Keratinocyte (primary cell): ENCODE measurements at places on chromosomes 1 and 21. TPM values are rescaled to one million over a fixed set of nuclear protein-coding genes. Genes with fewer than 3 reads are reported as not detected.

Gene BEND5
- 0.06 TPM in 1 of 3 replicates, not detected in the others for polyA plus RNA-seq

DNA sequence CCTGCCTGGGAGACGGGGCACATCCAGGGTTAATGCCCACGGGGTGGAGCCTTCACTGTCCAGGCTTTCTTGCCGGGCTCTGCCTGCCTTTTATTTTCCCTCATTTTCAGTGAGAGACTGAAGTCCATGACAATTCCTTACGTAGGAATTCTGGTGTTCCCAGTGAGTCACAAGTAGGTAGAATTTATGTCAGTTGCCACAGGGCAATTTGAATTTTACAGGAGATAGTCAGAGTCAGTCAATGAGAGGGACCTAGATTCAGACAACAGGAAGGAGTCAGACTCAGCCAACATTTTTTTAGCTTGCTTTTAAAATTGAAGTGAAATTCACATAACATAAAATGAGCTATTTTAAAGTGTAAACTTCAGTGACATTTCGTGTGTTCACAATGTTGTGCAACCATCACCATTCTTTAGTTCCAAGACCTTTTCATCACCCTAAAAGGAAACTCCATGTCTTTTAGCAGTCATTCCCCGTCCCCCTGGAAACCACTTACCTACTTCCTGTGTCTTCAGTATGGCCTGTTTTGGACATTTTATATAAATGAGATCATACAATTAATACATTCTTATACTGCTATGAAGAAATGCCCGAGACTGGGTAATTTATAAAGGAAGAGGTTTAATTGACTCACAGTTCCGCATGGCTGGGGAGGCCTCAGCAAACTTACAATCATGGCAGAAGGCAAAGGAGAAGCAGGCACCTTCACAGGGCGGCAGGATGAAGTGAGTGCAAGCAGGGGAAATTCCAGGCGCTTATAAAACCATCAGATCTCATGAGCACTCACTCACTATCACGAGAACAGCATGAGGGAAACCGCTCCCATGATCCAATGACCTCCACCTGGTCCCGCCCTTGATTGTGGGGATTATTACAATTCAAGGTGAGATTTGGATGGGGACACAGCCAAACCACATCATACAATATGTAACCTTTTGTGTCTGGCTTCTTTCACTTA is 14.6 kb downstream of the AJAP1 start:
- peaks cover 4% of the 10 kb centered on the region for H3K36me3 ChIP-seq
- H3K27me3 ChIP-seq, result no peaks in the 10 kb centered on the region
- peak; percentile 61 for DNase-seq
- peak overlapping the region; percentile 74 for H3K27ac ChIP-seq

DNA sequence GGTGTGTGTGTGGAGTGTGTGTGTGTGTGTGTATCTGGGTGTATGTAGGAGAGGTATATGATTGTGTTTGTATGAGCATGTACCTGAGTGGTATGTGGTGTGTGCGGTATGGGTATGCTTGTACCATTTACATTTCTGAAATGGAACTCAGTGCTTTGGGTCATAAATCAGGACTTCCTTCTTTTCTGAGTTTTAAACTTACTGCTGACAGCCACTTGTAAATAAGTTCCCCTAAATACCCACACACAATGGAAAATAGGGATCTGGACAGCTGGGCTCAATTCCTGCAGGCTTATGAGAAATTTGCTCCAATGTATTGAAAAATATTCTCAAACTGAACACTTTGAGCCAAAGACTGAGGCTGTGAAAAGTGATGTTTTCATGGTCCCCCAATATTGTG is 293.6 kb downstream of the HLX start:
- H3K27ac ChIP-seq, result no peak overlapping the region
- no peaks in the 10 kb centered on the region for H3K4me1 ChIP-seq
- H3K4me3 ChIP-seq, result no peak overlapping the region
- H3K36me3 ChIP-seq, result no peaks in the 10 kb centered on the region
- H3K27me3 ChIP-seq, result no peaks in the 10 kb centered on the region

Gene HAO2
- not detected in 3 replicates for polyA plus RNA-seq

Gene LCE1C
- polyA plus RNA-seq, result 1.8 TPM in 3 replicates

DNA sequence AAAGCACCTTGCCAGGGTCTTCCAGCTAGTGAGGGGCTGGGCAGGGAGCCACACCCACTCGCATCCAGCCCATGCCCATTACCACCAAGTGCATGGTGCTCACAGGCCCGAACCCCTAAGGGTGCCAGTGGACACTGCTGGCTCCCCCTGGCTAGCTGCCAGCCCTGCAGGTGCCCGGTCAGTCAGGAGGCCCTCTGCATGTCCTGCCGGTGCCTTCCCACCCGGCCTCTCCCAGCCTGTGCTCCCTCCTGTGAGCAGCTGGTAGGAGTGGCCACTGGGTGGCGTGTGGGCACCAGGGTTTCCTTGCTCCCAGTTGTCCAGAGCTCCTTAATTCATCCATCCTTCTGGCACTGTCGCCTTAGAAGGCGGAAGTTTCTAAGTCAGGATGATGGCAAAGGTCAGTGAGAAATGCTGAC is 33.4 kb downstream of the QSOX1 start:
- H3K36me3 ChIP-seq, result peaks cover 41% of the 10 kb centered on the region
- no peak overlapping the region for H3K27ac ChIP-seq
- DNase-seq, result no peak
- H3K4me1 ChIP-seq, result no peaks in the 10 kb centered on the region
- no peak overlapping the region for H3K4me3 ChIP-seq

Gene FMN2
- polyA plus RNA-seq, result not detected in 3 replicates

- peaks cover 48% of the 10 kb centered on the region for H3K4me1 ChIP-seq
- DNase-seq, result no peak
- H3K4me3 ChIP-seq, result no peak overlapping the region
These were observed 1.7 kb upstream of the NADK start for GRCh38 chr1:1779691-1780597.

DNA sequence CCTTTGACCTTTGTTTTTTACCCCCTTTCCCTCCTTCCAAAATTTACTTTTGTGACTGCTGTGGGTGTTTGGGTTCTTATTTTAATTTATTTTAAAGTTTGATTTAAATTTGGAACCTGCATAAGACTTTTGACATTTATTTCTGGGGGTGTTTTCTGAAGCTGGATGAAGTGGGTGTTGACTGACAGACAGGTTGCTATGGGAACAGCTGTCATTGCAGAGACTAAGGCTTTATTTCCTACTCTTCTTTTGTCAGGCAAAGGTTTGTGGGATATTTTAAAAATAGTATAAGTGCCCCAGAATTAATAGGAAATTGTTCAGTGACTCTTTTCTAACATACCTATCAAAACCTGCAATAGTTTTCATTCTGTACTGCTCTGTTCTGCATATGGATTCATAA is 290.8 kb upstream of the ESRRG start:
- H3K4me3 ChIP-seq, result no peak overlapping the region
- no peaks in the 10 kb centered on the region for H3K27me3 ChIP-seq
- DNase-seq, result no peak
- H3K36me3 ChIP-seq, result no peaks in the 10 kb centered on the region
- no peak overlapping the region for H3K27ac ChIP-seq

GRCh38 chr1:47764461-47765046 is 232.6 kb downstream of the TRABD2B start:
- peaks cover 7% of the 10 kb centered on the region for H3K27me3 ChIP-seq
- H3K4me1 ChIP-seq, result peaks cover 15% of the 10 kb centered on the region
- no peak for DNase-seq
- no peaks in the 10 kb centered on the region for H3K36me3 ChIP-seq
- H3K27ac ChIP-seq, result no peak overlapping the region
- H3K4me3 ChIP-seq, result no peak overlapping the region

DNA sequence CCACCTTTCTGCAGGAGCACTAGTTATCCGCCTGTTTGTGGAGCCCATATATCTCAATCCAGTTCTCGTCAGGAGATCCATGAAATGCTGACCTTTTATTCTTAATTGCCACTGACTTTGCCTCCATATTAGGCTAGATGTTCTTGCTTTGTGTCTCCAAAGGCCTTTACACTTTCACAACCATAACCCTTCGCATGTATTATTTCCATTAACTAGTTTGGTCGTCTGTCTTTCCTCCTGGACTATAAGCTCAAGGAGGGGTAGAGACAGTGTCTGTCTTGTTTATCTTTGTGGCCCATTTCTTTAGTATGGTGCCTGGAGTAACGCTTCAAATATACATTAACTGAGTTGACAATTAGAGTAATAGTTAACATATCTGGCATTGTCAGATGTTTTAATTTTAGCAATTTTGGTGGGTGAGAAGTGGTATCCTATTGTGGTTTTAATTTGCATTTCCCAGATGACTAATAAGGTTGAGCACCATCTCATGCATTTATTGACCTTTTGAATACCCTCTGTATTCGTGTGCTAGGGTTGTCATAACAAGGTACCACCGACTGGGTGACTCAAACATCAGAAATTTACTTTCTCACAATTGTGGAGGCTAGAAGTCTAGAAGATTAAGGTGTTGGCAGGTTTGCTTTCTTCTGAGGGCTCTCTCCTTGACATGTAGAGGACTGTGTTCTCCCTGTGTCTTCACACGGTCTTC is 21.7 kb upstream of the IL12RB2 start:
- H3K27me3 ChIP-seq, result no peaks in the 10 kb centered on the region
- no peaks in the 10 kb centered on the region for H3K4me1 ChIP-seq
- DNase-seq, result no peak
- H3K36me3 ChIP-seq, result no peaks in the 10 kb centered on the region

Gene PRAMEF15
- polyA plus RNA-seq, result not detected in 3 replicates

GRCh38 chr1:149927056-149927562 is 494 bp downstream of the SF3B4 start:
- no peak for DNase-seq
- peak overlapping the region; percentile 95 for H3K27ac ChIP-seq
- peaks cover 32% of the 10 kb centered on the region for H3K4me1 ChIP-seq

- H3K36me3 ChIP-seq, result peaks cover 6% of the 10 kb centered on the region
- no peak overlapping the region for H3K4me3 ChIP-seq
- DNase-seq, result no peak
- peaks cover 38% of the 10 kb centered on the region for H3K4me1 ChIP-seq
These were observed 163.3 kb downstream of the DHRS3 start for GRCh38 chr1:12454406-12455391.

- no peak for DNase-seq
- no peaks in the 10 kb centered on the region for H3K4me1 ChIP-seq
- H3K4me3 ChIP-seq, result no peak overlapping the region
- no peaks in the 10 kb centered on the region for H3K27me3 ChIP-seq
These were observed 136.7 kb upstream of the SYT6 start for GRCh38 chr1:114290341-114290740.

DNA sequence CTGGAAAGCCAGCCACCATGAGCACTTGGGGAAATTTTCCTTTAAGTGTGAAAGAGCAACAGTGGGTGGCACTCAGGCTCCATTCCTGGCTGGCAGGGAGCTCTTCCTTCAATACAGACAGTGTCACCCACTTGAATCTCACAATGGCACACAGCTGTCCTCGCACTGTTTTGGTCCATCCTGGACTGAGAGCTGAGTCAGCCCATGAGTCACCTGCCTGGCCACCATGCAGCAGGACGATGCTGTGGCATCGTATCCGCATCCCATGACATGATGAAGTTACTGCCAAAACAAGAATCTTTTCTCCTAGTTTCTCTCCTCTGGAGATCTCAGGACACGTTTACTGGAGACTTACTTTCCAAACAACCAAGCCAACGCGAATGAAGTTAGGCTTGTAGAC is 6.0 kb downstream of the TMPRSS2 start:
- H3K4me3 ChIP-seq, result no peak overlapping the region
- no peaks in the 10 kb centered on the region for H3K4me1 ChIP-seq
- no peak for DNase-seq
- no peaks in the 10 kb centered on the region for H3K36me3 ChIP-seq
- peaks cover 33% of the 10 kb centered on the region for H3K27me3 ChIP-seq

Gene PUM1
- 64.0 to 86.4 TPM (median 68.6 TPM) in 3 replicates for polyA plus RNA-seq
